Activated T-helper 1 cell treated with Interleukin-2 at 50 U/mL for 16 hours (primary cell): ENCODE measurements at places on chromosomes 3 and 15.
A peak's percentile ranks its signal among the peaks of the same experiment; 100 is the strongest.

DNA sequence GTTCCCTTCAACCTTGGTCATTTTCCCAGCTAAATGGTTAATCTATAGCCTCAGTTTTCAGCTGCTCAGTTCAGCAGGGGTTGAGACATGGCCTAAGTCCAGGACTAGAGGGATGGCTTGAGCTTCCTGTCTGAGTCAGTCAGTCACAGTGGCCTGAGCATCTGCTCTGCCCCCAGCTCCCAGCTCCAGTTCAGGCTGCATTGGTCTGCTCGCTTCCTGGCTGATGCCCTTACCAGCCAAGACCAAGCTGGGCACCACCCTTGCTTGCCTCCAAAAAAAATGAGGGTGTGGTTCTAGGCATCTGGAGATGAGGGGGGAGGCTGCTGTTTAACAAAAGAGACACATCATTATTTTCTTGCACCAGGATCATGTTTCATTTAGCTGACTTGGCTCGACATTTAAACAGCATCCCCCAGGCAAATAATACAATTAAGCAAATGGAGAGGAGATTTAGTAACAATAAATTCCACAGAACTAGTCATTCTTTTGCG lies 70.7 kb downstream of the WNT5A start:
- DNase-seq: no peak

GRCh38 chr15:76996526-76997401 lies 1.8 kb downstream of the PSTPIP1 start:
- peak; percentile 50 for DNase-seq

DNA sequence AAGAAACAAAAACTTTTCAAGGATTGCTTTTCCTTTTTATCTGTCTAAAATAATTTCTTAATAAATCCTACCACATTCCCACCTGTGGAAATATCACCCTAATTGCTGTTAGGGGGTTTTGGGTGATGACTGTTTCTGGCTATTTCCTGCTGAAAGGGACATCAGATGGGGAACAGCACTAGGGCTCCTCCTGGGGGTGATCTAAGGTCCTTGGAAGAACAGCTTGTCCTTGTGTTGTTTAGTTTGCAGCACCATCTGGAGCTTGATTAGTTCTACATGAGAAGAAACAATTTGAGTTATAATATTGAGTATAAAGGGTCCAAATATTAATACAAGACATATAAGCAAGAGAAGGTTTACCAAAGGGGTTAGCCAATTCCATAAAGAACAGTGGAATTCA lies 18.7 kb downstream of the OR5H15 start:
- DNase-seq: no peak

DNA sequence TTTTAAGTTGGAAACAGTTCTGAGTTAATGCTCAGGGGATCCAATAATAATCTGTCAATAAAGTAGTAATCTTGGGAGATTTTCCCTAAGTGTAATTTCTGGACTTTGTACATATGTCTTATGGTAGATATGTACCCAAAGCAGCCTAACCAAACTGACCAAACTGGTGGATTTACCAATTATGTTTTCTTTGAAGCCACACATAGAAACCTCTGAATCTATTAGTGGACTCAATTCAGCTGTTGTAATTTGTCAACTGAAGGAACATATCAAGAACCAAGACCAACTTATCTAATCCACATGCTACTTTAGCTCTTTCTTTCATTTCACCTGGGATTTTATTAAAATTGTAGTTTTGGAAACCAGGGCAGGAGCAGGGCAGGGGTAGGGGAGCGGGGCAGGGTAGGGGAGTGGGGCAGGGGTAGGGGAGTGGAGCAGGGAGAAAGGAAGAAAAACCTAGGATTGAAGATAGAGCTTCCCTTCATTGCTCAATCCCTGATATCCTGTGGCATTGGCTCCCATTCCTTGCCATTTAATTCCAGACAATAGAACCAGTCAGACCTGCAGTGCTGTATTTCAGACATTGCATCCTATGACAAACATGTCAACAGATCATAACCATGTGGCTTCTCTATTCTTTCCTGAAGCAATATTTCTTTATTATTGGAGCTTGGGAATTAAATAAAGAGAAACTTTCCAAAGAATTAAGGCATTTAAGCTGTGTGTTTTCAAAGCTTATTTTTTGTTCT lies 101.8 kb downstream of the NFKBIZ start:
- no peak for DNase-seq

GRCh38 chr3:16456784-16457415 lies 56.6 kb downstream of the RFTN1 start:
- no peak for DNase-seq

DNA sequence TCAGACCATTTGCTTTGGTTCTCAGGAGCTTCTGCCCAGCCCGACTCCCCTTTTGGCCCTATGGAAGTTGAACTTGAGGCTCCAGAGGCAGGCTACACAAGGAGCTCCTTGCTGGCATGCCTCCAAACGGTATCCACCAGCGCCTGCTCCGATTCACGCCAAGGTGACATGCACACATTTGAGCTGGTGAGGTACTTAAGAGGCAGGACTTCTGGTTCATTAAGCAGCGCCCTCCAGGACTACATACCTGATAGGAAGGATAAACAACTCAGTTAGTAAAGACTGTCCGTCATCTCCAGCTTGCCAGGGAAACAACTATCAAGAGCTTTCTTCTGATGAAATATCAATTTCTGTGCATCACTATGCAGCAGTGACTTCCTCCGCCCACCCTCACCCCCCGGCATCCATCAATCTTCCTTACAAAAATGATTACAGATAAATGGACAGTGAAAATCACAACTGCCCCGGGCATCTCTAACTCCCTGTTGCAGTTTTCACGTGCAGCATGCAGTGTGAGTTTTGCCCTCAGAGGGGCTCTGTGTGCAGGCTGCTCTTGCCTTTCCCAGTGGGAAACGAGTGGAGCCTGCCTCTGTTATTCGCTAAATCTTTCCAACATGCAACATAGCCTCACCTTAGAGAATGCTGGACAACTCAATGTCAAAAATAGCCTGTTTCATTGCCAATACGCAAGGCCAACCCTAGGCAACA lies 122.9 kb downstream of the ARRDC4 start:
- no peak for DNase-seq

DNA sequence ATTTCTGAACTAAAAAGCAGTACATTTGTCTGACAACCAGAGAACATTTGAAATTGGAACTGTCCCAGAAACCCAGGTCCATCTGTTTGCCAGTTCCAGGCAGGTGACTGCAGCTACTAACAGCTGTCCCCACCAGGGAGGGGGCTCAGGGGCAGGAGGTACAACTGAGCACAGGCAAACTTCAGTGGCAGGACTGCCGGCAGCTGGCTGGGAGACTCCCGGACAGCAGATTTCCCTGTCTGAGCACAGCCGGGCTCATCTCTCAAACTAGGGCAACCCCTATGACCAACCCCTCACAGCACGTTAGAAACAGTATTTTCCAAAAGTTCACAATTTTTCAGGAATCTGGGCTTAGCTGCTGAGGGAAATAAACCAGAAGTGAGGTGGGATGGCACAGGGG lies 88.8 kb downstream of the MEGF11 start:
- DNase-seq: no peak

DNA sequence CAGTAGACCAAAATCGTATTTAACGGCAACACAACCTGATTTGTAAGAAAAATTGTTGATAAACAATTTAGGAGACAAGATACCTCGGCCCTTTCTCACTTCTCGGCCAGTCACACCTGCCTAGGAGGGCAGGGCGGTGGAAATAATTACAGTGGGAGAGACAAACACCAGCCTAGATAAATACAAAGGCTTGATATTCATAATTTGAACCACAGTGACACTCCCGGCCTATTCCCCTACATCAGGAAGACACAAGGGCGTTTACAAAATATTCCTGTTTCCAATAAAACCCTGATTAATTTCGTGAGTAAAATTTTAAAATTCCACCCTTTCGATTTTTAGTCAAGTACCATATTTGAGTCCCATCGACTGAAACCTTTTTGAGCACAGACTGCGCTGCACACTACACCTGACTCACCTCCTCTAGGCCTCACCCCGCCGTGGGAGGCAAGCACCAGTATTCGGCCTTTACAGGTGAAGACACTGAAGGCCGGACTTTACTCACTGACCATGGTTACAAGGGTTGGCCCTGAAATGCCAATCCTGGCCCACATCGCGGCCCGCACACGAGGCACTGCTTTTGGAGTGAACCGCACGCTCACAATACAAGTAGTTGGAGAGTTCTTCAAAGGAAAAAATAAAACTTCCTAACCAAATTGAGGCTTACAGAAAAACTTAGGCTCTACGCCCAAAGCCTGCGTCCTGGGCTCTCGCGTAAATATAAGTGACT lies 794 bp downstream of the ARPP19 start:
- peak; percentile 10 for DNase-seq

DNA sequence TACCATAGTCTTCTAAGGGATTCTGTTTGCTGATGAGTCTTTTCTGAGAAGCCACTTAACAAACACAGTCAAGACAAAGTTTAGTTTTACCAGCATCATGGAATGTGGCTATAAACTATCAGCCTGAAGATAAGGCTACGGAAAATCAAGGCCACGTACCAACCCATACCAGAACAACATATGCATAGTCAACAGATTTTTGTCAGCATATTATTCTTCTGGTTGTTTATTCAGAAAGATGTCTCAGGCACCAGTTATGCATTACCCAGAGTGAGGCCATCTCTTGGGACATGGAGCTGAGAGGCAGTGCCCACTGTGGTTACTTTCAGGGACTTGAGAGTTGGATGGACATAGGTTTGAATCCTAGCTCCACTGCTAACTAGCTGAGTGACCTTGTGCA lies 60.4 kb downstream of the SOX2 start:
- no peak for DNase-seq

GRCh38 chr15:73298522-73299245 lies 70.1 kb downstream of the HCN4 start:
- no peak for DNase-seq

DNA sequence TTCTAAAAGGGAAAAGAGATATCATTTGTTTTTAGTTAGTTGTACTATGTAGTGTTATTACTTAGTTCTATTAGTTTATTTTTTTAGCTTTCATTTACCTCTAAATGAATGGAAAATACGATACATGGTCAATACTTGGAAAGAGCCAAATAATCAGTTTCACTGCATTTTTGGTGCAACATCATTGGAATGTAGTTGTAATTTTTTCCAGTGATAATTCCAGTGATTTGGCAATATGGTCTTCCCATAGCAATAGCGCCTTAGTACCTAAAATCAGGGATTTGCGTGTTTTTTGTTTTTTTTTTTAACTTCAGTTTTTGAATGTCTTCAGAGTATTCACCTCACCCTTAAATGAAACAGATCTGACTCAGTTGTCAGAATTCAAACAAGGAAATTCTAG lies 41.8 kb downstream of the RAB8B start:
- DNase-seq: no peak

DNA sequence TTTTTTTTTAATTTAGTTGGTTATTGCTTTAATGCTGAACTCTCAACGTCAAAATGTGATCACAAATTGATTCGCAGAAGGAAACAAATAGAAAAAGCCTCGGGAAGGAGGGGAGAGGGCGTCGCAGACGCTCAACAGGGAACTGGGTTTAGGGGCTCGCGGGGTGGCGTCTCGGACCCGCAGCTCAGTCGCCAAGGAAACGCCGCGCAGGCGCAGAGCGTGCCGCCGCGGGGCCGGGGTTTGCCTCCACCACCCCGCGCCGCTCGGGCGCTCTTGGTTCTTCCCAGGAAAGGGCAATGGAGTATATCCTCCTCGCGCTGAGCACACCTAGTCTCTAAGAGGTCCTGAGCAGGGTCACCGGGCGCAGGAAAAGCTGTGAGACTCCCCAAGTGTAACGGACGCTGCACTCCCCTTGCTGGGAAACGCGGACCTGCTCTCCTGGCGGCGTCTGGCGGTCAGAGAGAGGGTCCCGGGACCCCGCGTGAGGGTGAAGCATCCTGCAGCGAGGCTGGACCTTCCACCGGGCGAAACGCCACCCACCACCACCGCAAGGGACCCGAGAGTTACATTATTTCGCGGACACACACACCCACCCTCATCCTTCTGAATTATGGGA lies 753 bp downstream of the PLCH1 start:
- peak; percentile 13 for DNase-seq

DNA sequence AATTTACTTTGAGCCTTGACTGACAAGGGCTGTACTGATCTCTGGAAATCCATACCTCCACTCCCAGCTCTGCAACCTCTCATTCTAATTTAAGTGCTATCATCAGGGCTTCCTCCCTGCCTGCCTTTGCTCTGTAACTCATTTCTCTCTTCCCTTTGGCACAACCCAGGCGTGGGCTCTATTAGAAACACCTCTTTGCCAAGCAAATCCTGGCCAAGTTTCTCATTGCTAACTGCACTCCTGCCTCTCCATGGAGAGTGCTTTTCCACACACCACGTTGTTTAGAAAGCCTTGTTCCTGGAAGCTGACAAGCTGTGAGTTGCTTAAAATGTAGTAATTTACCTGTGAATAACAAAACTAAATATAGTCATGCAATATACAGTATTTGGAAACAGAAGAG lies 20.1 kb upstream of the FSTL1 start:
- DNase-seq: no peak

- DNase-seq: no peak
Observed at GRCh38 chr15:66620744-66621344, 55.0 kb upstream of the LCTL start.

- no peak for DNase-seq
Observed at GRCh38 chr3:99638167-99638948, at the start of gene COL8A1. Gene COL8A1, plus strand, starts transcription at chr3:99638594. Its CDS starts 152,089 bp downstream, at chr3:99790683.

DNA sequence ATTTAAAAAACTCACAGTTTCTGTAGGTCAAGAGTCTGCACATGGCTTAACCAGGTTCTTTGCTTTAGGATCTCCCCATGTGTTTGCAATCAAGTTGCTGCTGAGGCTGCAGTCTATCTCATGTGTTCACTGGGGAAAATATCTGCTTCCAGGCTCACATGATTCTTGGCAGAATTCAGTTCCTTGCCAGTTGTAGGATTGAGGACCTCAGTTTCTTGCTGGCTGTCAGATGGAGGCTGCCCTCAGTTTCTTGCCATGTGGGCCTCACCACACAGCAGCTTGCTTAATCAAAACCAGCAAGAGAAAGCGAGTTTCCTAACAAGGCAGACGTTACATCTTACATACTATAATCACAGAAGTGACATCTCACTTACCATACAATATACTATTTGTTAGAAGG lies 10.0 kb upstream of the TBC1D5 start:
- DNase-seq: no peak

DNA sequence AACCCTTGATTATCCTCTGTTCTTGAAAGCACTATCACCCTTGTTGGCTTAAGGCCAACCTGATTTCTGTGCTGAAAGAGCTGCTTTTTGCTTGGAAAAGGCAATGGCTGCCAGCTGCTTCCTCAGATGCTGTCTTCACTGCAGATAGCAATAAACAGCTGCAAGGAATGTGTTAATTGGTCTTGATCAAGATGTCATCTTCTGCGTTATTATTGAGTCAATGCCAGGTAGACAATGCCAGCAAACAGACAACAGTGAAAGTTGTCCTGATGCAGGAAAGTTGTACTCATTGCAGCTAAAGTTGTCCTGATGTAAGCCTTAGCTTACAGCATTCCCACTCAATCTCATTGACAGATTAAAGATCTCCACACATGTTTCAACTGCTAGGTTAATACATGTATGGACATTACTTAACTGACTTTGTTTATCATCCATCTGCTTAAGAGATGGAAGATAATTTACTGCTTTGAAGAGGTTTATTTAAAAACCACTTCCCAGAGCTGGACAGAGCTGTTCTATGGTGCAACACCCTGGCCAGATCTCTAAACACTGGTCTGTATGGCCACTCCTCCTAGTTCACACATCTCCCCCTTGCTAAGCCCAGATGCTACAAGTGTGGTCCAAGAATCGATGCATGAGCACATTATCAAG lies 251.0 kb upstream of the MCTP2 start:
- DNase-seq: no peak
